ENCODE measurements at places on chromosomes 12 and 14.

GRCh38 chr14:89225607-89226006, 191.4 kb downstream of the FOXN3 start:
- no peak for DNase-seq

- no peak for DNase-seq
Measured at GRCh38 chr12:126554625-126555024, 1489.4 kb downstream of the AACS start.

DNA sequence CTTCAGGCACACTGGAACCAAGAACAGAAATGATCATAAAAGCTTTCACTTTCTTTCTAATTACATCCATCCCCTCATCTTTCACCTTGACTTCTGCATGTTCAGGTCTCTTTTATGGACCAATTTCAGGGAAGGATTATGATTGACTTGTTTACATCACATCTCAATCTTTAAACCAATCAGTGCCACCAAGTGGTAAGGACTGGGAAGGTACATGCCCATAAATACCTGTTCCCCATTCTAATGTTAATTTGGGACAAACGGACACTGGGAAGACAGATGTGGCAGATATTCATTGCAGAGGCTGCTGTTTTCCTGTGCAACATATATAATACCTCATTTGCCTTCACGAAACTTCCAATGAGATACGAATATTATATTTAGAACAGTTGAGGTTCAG, 978.1 kb downstream of the GALC start:
- DNase-seq = no peak

DNA sequence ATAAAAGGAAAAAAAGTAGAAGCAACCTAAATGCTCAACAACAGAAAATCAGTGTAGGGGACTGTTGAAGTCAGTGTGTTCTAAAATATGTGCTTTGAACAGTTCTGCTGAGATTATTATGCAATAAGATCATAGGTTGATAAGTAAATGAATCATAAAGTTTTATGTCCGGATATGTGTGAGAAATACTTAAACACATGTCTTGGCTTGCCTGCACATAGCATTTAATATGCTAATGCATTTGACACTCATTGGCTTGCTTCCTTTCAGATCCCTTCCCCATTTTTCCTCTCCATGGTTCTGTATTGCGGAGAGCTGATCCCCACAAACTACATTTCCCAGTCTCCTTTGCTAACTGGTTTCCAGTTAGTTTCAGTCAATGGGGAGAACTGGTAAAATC, 573.8 kb upstream of the TBX3 start:
- DNase-seq = no peak

DNA sequence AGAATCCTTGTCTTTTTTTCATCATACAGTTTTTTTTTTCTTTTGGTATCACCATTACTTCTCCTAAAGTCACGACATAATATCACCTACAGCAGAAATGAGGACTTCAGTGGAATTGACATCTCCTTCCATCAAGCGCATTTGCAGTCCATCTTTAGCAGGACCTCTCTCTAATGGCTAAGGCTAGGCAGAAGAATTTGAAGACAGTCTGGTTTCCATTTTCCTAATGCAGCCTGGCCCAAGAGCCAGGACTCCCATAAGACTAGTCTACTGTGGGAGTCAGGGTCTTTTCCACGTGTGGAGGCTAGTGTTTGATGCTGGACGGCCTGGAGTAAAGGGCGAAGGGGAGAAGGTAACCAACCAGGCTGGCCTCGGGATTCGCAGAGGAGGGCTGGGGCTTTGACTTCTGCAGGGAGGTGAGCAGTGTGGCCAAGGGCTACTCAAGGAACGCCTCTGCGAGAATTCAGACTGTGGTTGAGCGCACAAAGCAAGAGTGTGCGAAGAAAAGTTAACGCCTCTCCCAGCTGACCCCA, 769 bp upstream of the ZNF740 start:
- DNase-seq = peak; percentile 53

DNA sequence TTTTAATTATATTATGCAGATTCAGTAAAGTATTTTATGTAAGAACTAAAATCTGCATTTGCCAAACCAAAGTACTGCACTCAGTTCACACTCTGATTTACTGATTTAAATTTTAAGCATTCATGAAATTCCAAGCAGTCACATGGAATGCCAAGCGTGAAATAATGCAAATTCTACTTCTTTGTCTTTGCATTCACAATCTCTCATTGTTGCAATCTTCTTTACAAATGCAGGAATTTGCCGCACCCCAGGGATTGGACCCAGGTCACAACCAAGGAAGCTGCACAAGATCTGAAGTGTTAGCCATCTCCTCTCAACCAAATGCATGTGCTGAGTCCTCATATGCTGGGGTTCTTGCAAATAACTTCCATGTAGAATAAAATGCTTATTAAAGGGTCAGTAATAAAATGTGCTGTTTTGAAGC, 71.9 kb downstream of the TUNAR start:
- no peak for DNase-seq

- DNase-seq = no peak
Measured at GRCh38 chr14:71187633-71188356, 280.5 kb downstream of the PCNX1 start.

GRCh38 chr12:120223458-120224303, 22.8 kb upstream of the RPLP0 start:
- no peak for DNase-seq

GRCh38 chr12:56084958-56085543, 5.1 kb downstream of the ERBB3 start:
- DNase-seq = no peak

DNA sequence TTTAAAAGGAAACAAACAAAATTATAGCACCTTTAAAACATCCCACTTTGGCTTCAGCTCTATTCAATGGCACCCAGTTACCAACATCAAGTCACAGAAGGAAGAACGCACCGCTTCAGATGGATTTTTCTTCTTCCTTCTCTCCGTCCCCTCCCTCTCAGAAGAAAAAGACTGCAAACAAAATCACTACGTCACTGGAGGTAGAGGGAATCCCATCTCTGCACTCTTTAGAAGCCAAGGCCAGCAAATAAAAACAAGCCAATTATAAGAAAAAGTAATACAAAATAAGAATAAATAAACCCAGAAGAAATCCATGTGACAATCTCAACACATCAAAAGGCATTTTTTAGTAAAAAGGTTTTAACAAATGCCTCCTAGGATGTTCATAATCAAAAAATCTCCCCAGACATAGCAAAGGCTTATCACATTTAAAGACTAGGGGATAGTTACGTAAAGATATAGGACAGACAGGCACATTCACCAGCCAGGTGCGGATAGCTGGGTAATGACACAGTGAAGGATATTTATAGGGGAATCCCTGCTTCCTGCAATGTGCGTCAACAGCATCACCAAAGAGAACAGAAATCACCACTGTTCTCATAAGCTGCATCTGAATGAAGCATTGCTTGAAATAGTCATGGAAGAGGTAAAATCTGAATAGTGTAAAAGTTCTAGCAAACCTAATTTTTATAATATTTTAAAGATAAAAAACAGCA, 89.4 kb downstream of the R3HDM2 start:
- no peak for DNase-seq

DNA sequence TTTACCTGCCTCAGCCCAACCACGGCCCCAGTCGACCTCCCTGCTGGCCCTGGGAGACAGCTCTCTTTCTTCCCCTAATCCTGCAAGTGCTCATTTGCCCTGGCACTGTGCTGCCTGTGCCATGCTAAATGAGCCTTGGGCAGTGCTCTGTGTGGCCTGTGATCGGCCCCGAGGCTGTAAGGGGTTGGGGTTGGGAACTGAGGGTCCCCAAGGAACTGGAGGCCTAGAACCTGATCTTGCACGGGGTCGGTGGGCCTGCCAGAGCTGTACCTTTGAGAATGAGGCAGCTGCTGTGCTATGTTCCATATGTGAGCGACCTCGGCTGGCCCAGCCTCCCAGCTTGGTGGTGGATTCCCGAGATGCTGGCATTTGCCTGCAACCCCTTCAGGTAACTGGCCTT, 2.8 kb downstream of the RNF31 start:
- DNase-seq = no peak

- no peak for DNase-seq
Measured at GRCh38 chr12:19012965-19013364, 116.6 kb upstream of the PLEKHA5 start.

DNA sequence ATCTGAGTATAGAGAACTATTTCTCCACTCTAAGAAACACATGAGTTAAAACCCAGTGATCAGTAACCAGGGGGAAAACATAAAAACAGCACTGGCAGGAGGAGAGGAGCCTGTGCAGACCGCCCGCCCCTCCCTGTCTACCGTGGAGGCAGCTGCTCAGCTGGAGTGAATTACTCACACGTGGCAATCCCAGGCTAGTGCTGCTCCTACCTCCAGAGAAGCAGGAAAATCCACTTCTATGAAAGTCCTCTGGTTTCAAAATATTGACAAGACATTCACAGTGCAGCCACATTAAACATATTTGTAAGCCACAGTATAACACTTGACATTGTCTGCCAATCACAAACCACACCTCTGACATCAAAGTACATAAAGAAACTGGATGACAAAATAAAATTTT, 16.7 kb downstream of the TMEM132D start:
- no peak for DNase-seq

DNA sequence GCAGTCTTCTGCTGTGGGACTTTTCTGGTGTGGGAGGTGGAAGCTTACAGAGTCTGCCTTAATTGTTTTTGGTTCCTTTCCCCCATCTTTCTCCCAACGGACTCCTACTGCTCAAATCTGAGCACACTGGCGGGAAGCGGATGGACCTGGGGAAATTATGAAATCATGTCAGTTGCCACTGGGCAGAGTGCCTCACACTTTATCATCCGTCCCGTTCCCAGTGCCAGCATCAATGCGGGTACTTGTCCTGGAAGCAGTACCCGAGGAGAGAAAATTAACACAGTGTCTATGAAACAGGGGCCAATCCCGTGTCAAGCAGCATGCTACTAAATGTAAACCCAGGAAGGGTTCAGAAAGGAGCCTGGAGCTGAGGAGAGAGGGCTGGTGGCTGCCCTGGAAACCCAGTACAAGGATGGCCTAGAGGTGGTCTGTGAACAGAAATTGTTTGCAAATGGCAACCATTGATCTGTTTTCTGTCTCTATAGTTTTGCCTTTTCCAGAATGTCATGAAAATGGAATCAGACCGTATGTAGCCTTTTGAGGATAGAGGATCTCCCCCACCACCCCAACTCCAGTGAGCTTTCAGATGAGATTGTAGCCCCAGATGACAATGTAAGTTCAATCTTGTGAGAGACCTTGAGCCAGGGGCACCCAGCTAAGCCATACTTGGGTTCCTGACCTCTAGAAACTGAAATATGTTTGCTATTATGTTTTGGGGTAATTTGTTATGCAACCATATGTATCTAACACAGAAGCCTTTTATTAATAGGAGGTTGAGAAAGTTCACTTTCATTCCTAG, 908 bp upstream of the CDKL1 start:
- no peak for DNase-seq

DNA sequence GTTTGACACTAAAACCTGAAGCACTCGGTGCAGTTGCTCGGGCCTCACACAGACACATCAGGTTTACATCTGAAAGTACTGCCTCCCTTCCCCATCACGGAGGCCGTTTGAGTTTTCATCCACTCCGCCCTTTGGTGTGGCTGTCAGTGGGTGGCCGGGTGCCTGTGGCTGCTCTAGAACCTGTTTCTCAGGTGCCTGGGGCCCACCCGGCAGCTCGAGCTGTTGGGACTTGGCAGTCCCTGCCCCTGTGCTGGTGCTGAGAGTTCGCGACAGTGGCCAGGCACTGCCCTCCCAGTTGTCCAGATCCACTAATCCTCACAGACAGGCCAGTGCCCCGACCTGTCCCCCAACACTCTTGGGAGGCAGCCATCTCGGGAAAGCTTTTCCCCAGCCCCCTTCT, 22.4 kb downstream of the XRCC3 start:
- no peak for DNase-seq

GRCh38 chr12:66669541-66669940, 9.3 kb downstream of the GRIP1 start:
- DNase-seq = no peak

Data from left forelimb (tissue), 1 donor.